ENCODE measurements at places on chromosomes 6 and 20.
A peak's percentile ranks its signal among the peaks of the same experiment; 100 is the strongest.

- DNase-seq, result no peak
These were observed 11.1 kb upstream of the LCA5 start for GRCh38 chr6:79548304-79548703.

- DNase-seq, result no peak
These were observed 43.9 kb upstream of the QKI start for GRCh38 chr6:163370464-163371117.

DNA sequence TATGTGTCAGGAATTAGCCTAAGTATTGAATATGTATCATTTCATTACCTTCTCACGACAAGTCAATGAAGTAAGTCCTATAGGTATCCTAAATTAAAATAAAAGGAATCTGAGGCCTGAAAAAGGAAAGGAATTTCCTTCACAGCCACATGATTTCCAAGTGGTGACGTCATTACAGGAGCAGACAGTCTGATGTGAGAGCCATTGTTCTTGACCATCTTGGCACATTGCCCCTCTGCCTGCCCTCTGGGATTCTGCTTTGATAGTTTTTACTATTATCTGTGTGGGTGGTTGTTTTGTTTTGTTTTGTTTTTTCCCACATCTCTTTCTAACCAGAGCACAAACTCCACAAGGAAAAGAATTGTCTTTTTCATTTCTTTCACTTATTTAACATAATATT, 219.8 kb upstream of the UFL1 start:
- DNase-seq, result no peak

GRCh38 chr6:108989700-108990099, 104.9 kb downstream of the SESN1 start:
- DNase-seq, result no peak

DNA sequence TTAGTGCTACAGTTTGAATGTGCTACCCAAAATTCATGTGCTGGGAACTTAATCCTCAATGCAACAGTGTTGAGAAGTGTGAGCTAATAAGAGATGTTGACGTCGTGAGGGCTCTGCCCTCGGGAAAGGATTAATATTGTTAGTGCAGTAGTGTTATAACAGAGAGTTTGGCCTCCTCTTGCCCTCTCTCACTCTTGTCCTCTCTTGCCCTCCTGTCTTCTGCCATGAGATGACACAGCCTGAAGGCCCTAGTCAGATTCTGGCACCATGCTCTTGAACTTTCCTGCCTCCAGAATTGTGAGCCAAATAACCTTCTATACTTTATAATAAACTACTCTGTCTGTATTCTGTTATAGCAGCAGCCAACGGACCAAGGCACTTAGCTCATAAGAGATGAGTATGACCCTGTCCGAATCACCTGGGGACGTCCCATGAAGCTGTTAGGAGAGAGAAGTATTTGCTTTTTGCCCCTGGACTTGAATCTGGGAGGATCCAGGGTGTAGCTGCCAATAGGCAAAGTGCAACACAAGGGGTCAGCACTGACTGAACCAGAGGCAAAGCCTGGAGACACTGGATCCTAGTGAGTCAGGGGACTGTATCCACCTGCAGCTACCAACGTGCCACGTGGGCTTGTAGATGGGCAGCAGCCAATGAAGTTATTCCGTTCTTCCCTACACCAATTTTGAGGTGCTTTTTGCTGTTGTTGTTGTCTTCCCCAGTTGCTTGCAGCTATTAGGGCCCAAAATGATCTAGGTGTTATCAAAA, 233.7 kb downstream of the THBS2 start:
- no peak for DNase-seq

- no peak for DNase-seq
These were observed 2.8 kb downstream of the RPS6KA2 start for GRCh38 chr6:166624275-166624674.

DNA sequence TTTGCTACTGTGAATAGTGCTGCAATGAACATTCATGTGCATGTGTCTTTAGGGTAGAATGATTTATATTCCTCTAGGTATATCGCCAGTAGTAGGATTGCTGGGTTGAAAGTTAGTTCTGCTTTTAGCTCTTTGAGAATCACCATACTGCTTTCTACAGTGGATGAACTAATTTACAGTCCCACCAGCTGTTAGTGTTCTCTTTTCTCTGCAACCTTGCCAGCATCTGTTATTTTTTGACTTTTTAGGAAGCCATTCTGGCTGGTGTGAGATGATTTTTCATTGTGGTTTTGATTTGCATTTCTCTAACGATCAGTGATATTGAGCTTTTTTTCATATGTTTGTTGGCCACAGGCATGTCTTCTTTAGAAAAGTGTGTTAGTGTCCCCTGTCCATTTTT, 40.0 kb downstream of the PLG start:
- no peak for DNase-seq

DNA sequence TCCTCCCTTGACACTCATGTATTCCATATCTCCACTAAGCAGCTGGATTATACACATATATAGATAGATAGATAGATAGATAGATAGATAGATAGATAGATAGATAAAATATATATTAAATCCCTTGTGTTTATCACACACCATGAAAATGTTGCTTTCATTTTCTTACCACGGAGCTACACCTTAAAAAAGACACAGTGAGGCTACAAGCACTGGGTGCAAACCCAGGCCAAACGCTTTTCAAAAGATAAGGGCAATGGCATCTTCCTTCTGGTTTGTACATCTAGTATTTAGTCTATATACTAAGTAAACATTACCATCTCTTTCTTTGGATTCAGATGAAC, 377.1 kb downstream of the ESR1 start:
- DNase-seq, result no peak

GRCh38 chr20:1108437-1108920, 9.9 kb upstream of the PSMF1 start:
- peak; percentile 71 for DNase-seq

- peak; percentile 18 for DNase-seq
These were observed 17.5 kb upstream of the ZSCAN9 start for GRCh38 chr6:28207510-28208110.
